ENCODE measurements at places on chromosomes 2 and 18.

- no peak for DNase-seq
Observed at GRCh38 chr2:205969584-205969983, 116.4 kb downstream of the INO80D start.

GRCh38 chr2:157395811-157396210 is 48.1 kb downstream of the CYTIP start:
- no peak for DNase-seq

DNA sequence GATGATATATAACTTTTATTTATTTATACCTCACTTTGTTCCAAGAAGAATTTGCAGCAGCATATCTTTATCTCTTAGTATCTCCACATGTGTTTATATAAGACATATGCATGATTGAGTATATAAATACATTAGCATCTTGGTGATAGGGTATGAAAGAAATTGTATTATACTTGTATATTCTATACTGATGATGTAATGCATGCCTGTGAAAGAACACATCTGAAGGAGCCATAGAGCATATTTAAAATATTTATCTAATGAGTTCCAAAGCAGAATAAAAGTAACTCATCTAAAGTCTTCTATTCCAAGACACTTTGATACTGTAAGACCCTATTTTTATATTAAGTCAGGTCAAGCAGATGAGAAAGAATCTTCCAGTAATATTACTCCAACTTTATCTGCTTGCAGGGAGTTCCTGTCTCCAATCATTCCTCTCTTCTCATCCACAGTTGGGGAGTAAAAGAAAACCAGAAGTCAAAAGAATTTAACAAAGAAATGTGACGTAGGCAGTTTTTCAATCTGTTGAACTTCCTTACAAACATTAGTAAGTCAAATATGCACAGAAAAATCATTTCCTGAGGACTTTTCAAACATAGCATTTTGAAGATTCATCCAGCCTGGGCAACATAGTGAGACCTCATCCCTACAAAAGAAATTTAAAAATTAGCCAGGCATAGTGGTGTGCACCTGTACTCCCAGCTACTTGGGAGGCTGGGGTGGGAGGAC is 76.7 kb downstream of the DTNB start:
- no peak for DNase-seq

DNA sequence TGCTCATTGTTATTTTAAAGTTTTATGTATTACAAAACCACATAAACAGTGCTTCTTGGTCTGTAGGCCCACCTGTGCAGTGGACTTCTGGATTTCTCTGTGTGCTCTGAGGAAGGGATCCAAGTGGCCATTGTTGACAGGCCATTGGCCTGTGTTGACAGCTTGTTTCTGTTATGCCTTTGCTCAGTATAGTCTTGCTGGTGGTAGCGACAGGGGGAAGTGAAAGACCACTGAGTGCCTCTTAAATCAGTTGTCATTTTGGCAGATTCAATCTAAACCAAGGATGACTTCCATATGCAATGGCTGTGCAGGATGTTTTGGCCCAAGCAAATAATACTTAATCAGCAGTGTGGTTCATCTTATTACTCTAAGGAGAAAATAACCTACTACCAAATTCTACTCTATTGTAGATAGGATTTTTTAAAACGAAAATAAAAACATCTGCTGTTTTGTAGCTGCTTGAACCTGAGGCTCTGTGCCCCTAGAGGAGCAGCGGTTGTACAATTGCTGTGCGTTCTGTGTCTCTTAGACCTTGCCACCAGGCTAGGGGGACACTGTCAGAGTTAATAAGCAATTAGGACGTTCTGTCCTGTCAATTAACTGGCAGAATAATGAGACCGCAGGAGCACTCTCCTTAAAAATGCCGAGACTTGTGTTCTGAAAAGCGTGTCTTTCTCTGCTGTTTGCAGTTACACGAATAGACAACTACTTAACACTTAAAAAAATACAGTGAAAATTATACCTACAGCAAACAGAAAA is 108.2 kb downstream of the RHBDD1 start:
- DNase-seq = no peak

DNA sequence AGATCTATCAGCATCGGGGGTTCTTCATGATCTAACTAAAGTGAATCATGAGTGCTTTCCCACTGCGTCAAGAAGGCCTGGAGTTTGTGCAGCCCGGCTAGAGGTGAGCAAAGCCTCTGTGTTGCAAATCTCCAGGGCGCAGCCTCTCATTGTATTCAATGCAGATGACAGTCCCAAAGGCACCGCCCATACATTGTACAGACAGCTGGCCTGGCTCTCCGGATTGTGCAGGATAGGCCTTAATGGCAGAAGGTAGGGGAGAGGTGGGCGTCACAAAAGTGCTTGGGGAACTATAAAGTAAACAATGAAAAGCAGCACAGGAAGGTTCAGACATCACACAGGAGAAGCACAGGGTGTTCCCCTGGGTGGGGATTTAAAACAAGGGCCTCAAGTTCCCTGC is 907 bp upstream of the GYPC start:
- DNase-seq = no peak

Measured in activated naive CD4-positive, alpha-beta T cell treated with anti-CD3 and anti-CD28 coated beads, Interleukin-2, amount 50 U/mL, for 72 hours (primary cell).